ENCODE measurements at places on chromosomes 5 and 9. TPM values are rescaled to one million over a fixed set of nuclear protein-coding genes. Genes with fewer than 3 reads are reported as not detected.

The SOHLH1 gene
- not detected for total RNA-seq

The SLC6A3 gene
- not detected for total RNA-seq

The RFX3 gene
- 10.5 TPM for total RNA-seq

The BAAT gene
- not detected for total RNA-seq

The NOTCH1 gene
- 161 TPM for total RNA-seq

The SPINK13 gene
- total RNA-seq, result not detected

The FAM120AOS gene
- 28.8 TPM for total RNA-seq

The NUTM2G gene
- not detected for total RNA-seq

The SPRY4 gene
- 49.5 TPM for total RNA-seq

The FOXD4L4 gene
- 0.15 TPM for total RNA-seq

The XRCC4 gene
- 7.6 TPM for total RNA-seq

The RUFY1 gene
- total RNA-seq, result 44.9 TPM

The FOXD4L6 gene
- not detected for total RNA-seq

The RANBP3L gene
- total RNA-seq, result not detected

The CCDC192 gene
- not detected for total RNA-seq

The GMCL2 gene
- not detected for total RNA-seq

The NIPBL gene
- 50.7 TPM for total RNA-seq
